ENCODE measurements at places on chromosomes 1 and 21.

GRCh38 chr1:43821471-43821870 lies 112.1 kb upstream of the ARTN start:
- DNase-seq = no peak

DNA sequence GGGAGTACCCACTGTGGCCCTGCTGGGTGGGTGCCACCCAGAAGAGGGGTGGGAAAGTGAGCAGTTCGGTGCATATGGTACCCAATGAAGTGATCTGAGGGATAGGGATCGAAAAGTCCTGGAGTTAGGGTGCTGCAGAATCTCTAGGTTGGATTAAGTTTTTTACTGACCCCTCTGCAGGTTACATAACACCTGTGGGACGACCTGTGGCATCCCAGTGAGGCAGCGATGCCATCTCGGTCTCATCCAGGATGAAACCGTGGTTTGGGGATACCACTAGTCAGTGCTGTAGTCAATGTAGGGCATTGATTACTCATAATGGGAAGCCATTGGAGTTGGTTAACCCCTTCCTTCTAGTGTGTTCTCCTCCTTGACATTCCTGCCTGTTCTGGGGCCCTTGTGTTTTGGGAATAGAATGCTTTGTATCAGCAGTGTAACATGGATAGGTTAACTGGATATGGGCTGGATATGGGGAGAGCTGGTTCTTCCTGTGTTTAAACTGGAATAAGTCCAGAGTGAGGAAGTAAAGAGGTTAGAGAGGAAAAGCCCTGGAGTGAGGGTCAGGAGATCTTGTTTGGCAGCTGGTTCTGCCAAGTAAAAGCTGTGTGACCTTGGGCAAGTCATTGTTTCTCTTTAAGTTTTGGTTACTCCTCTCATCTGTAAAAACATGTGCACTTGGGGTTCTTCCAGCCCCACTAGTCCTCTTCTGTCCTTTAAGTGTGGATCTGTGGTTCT lies 42.8 kb upstream of the ATF3 start:
- DNase-seq = no peak

- no peak for DNase-seq
These were observed 27.7 kb downstream of the PKP1 start for GRCh38 chr1:201310986-201311355.

- DNase-seq = no peak
These were observed 74.0 kb downstream of the MAB21L3 start for GRCh38 chr1:116185161-116185701.

- no peak for DNase-seq
These were observed 9.0 kb downstream of the ERG start for GRCh38 chr21:38489271-38489652.

GRCh38 chr1:225752245-225752644 lies 25.4 kb upstream of the SRP9 start:
- DNase-seq = no peak
